Vagina (tissue), 2 donors: ENCODE measurements at places on chromosomes 7 and 10. TPM values are rescaled to one million over a fixed set of nuclear protein-coding genes. Genes with fewer than 3 reads are reported as not detected.

DNA sequence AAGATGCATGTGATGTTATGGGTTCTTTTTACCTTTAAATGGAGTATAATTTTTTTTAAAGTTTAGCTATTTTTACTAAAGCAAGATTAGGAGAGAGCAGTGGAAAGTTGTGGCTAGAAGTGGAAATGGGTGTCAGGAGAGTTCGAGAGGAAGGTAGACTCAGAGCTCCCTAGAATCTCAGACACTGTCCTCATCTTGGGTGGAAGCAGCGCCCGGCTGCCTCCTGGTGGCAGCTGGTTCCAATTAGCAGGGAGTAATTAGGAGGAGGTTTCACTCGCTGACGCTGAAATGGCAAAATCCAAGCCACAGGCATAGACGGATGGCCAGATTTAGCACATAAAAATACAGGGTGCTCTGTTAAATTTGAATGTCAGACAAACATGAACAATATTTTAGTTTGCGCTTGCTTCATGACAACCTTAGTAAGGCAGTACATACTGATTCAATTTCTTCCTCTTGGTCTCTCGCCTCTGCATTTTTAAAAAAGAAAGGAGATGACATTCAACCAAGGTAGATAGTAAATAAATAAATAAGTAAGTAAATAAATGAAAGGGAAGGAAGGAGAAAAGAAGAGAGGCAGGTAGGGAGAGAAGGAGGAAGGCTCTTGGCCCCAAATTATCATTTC is 58.5 kb downstream of the LGI1 start:
- DNase-seq, result no peak
- no peak overlapping the region for H3K27ac ChIP-seq
- no peaks in the 10 kb centered on the region for H3K36me3 ChIP-seq

DNA sequence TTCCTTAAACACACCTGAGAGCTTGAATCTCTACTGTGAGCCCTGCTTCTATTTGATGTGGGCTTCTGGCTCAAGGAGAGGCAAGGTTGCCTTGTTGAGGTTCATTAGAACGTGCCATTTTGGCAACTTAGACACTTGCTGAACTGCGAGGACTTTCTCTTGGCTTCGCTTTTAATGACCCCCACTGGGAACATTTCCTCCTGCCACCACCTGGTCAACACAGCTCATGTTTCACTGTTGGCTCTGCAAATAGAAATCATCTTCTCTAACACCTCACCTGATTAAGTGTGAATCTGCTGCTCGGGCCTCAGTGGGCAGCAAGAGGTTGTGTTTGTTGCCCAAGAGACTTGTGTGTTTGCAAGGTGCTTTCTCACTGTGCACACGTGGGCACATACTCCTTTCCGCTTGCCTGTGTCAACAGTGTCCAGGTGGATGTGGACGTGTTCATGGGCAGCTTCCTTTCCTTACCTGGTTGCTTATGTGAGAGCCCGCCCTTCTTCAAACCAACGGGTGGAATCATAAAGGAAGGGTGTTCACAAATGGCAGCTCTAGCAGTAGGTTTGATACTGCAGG is 147.0 kb downstream of the NRP1 start:
- no peak overlapping the region for H3K27ac ChIP-seq
- no peak for DNase-seq
- peaks cover 5% of the 10 kb centered on the region for H3K4me1 ChIP-seq
- no peaks in the 10 kb centered on the region for H3K36me3 ChIP-seq
- no peaks in the 10 kb centered on the region for H3K27me3 ChIP-seq
- no peak overlapping the region for H3K4me3 ChIP-seq

DNA sequence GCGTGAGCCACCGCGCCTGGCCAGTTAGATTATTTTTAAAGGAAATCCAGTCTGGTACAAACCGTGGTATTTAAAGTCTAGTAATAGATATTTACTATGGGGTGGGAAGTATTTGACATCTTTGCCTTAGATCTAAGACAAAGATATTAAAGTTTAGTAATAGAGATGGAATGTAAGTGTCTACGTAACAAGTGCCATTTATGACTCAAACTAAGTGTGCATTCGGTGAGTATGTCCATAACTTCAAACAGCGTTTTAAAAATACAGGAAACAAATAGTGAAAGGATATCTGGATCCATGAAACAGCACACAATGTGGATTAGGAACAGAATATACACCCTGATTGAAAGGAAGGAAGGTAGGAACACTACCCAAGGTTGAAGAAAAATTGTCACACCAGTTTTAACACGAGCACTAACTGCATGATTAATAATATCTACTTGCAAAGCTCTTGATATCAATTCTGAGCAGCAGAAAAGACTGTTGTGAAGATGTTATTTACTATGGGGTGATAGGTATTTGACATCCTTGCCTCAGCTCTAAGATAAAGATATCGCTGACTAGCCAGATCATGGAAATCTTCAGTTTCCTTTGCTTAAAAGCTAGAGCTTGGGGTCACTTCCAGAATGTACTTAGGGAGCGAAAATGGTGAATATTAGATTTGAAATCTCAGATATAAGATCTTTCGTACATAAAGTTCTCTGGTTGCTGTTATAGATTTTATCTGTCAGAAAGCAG is 48.7 kb downstream of the EPC1 start:
- H3K36me3 ChIP-seq, result no peaks in the 10 kb centered on the region
- no peaks in the 10 kb centered on the region for H3K27me3 ChIP-seq
- H3K4me3 ChIP-seq, result no peak overlapping the region
- DNase-seq, result no peak
- H3K27ac ChIP-seq, result no peak overlapping the region

- no peak for DNase-seq
- no peaks in the 10 kb centered on the region for H3K4me1 ChIP-seq
- H3K27me3 ChIP-seq, result no peaks in the 10 kb centered on the region
- no peak overlapping the region for H3K4me3 ChIP-seq
Measured at GRCh38 chr10:77027576-77027975, 610.0 kb downstream of the KCNMA1 start.

GRCh38 chr7:54728411-54728810 is 30.6 kb downstream of the SEC61G start:
- no peak overlapping the region for H3K4me3 ChIP-seq
- no peaks in the 10 kb centered on the region for H3K36me3 ChIP-seq
- no peaks in the 10 kb centered on the region for H3K27me3 ChIP-seq
- no peak for DNase-seq

Gene CALD1
- total RNA-seq, result 343 TPM
